ENCODE measurements at places on chromosomes 4 and X.

DNA sequence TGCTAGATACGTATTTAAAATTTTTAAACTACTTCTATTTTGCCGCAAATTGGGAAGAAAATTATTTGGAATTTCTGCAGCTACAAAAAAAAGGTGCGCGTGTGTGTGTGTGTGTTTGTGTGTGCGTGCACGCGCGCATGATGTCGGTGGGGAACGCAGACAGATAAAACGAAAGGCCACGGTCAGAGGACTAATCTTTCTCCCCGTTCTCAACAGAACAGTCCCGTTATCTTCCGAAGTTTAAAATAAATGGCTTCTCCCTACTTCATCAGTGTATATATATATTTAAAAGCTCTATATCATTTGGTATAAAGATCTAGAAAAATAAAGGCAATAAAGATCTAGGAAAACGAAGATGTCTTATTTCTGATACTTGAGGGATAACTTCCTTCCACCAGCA lies 1.5 kb downstream of the MGARP start:
- no peak for DNase-seq

- DNase-seq, result no peak
Observed at GRCh38 chr4:46648088-46648744, 258.3 kb upstream of the GABRA2 start.

DNA sequence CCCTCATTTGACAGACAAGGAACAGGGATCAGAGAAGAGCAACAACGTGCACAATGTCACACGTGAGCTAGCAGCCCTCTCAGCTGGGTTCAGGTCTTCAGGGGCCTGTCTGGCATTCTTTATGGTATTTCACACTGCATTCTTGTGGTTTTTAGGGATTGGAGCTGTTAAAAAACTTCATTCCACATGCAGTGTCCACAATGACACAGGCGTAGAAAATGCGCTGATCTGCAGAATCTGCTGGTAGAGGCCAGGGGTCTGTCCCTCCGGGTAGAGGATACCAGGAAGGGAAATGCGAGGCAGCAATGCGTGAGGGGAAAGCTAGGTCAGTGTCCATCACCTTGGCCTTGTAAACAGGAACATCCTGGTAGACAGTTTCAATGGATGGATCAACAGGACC lies 36.6 kb downstream of the MAP7D3 start:
- DNase-seq, result no peak

- peak; percentile 36 for DNase-seq
Observed at GRCh38 chr4:1418494-1419285, 12.4 kb upstream of the NKX1-1 start.
